ENCODE measurements at places on chromosomes 6 and 20.

- DNase-seq = no peak
Observed at GRCh38 chr6:65191471-65191870, 515.6 kb downstream of the EYS start.

GRCh38 chr20:1802385-1803060 is 92.7 kb upstream of the SIRPA start:
- no peak for DNase-seq

- no peak for DNase-seq
Observed at GRCh38 chr6:19153270-19153980, 683.7 kb upstream of the ID4 start.

GRCh38 chr6:73528897-73529296 is 8.1 kb upstream of the EEF1A1 start:
- no peak for DNase-seq

GRCh38 chr6:71238351-71238750 is 50.3 kb upstream of the OGFRL1 start:
- DNase-seq = no peak

- no peak for DNase-seq
Observed at GRCh38 chr20:11130554-11131166, 456.9 kb upstream of the JAG1 start.

- no peak for DNase-seq
Observed at GRCh38 chr6:23179994-23180393, 610.6 kb downstream of the HDGFL1 start.

DNA sequence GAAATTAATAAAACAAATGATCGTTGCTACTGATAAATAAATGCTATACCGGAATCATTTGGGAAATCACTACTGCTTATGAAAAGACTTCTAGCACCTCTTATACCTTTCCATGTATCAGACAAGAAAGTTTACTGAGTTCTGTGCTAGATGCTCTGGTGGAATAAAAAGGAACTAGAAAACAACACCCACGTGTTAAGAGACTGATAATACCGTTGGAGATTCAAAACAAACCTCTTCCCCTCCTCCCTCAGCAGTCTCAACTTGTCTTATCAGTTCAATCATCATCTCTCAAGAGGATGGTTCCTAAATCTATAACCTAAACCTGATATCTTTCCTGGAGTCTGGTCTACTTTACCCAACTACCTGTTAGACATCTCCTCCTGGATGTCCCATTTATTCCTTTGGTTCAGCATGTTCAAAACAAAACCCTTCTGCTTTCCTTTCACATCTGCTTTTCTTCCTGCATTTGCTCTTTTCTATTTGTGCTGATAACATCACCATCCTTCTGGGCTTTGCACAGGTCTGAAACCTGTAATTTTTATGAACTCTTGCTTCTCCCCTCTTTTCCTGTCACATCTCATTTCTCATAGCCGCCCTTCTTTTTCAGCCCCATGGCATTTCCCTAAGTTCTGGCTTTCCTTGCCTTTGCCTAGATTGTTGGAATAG is 122.2 kb downstream of the COL19A1 start:
- DNase-seq = no peak

DNA sequence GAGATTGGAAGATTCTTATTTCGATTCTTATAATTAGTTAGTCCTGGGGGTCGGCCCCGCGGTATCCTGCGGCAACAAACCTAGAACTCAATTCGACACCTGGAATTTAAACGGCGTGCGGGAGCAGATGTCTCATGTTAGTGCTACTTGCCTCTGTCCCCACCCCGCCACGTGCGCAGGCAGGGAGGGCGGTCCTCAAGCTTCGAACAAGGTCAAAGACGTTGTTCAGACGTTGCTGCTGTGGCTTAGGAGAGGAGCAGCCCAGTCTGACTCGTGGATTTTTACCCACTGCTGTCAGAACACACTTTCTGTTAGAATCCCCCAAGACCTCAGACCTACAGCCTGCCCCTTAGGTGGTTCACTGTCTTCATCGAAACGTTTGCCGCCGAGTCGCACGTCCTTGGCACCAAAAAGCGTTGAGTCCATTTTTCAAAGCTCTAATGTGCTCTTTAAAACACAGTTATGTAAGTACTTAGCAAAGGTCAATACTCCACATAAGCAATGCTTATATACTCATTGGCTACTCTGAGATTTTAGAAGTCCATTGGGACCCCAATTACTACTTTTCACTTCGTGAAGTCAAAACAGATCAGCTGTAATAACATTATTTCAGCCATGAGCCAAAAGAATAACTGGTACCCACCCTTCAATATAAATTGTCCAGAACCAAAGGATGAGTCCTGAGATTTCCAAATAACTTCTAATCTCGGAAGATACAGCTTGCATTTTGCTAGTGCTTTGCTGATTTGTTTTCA is 2.7 kb upstream of the C6orf62 start:
- DNase-seq = peak; percentile 81

GRCh38 chr6:54716877-54717276 is 129.7 kb upstream of the FAM83B start:
- no peak for DNase-seq

DNA sequence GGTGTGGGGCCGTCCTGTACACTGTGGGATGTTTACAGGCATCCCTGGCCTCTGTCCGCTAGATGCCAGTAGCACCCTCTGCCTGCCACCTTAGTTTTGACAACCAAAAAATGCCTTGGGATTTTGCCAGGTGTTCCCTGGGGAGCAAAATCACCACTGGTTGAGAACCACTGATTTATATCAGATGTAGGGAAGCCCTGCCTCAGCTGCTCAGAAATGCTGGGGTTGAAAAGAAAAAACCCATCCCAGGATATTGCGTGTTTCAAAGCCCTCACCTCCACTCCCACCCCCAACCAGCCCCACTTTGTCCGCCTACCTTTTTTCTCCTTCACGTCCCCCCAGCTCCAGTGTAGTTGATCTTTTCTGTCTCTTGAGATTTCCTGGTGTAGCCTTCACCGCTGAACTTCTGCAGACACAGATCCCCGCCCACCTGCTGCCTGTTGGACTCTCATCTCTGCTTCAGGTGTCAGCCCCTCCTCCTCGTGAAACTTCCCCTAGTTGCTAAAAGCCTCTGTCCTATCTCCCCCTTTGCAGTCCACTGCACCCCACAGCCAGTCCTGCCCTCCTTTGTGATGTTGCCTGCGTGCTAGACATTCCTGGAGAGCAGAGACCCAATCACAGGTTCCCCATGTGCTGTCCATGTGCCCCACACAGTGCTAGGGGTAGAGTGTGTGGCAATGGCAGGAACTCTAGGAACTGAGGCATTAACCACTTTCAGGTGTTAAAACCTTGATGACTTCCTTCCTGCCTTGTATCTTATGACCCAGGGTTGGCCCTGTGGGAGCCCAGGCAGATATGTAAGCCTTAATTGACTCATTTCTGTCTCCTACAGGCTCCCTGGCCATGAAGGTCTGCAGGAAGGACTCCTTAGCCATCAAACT is 98.9 kb downstream of the TBC1D7 start:
- DNase-seq = no peak

GRCh38 chr6:36110050-36110449 is 20.3 kb upstream of the MAPK13 start:
- DNase-seq = no peak

- no peak for DNase-seq
Observed at GRCh38 chr6:163346497-163346961, 68.0 kb upstream of the QKI start.

Data from omental fat pad (tissue), 4 donors.